ENCODE measurements at places on chromosomes 2 and 18.

DNA sequence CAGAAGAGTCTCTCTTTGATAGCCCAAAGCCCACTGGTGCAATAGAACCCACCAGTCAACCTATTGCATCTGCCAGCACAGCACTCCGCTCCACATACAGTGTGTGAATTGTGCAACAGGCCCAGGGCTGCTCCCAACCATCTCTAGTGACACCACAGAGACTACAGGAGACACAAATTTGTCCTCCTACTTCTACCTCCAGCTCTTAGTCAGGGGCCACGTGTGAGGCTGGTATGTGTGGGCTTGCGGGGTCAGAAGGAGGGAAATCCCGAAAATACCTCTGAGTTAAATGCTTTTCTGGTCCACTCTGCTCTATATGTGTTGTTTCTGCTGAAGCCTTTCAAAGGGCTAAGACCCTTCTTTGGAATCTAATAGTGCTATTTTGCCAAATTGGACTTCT lies 18.0 kb downstream of the DGUOK start:
- no peak for DNase-seq

DNA sequence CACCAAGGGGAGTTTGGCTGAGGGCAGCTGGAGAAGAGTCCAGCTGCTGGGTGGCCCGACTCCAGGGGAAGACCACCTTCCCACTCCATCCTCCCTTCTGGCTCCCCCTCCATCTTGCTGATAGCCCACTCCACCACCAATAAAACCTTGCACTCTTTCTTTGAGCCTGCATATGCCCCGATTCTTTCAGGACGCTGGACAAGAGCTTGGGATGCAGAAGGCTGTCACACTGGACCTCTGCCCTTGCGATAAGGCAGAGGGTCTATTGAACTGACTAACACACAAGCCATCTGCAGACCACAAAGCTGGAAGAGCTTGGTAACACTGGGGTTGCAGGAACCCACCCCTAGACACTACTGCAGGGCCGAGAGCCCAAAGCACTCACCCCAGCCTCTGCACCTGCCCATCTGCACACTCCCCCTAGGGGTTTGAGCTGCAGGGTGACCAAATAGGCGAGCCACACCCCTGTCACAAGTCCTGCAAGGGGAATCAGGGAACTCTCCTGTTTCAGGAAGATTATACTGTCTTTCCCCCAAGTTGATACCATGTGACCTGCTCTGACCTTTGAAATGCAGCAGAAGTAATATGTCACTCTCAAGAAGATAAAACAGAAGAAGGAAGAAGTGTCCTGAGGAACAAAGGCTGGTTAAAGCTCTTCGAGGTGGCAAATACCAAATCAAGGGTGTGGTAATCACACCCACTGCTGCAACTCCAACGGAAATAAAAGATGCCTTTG lies 70.5 kb downstream of the SMAD4 start:
- no peak for DNase-seq

GRCh38 chr18:25327584-25327983 lies 24.4 kb downstream of the ZNF521 start:
- no peak for DNase-seq

DNA sequence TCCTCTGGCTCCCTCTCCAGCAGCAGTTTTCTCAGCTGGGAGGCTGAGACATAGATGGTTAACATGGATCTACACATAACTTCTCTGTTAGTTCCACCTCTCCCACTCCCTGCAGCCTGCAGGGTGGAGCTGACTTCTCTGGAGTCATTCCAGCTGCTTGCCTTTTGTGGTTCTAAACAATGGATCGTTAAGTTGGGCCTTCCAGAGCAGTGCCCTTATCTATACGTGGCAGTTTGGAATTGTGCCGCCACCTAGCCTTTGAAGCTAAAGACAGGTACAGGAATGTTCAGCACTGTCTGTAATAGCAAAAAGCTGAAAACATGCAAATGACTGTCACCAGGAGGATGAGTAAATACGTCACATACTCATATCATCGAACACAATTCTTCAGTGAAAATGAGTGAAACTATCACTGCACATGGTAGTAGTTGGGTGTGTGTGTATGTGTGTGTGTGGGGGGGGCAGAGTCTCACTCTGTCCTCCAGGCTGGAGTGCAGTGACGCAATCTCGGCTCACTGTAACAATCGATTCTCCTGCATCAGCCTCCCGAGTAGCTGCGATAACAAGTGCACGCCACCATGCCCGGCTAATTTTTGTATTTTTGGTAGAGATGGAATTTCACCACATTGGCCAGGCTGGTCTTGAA lies 50.3 kb downstream of the SH2D6 start:
- DNase-seq, result no peak

DNA sequence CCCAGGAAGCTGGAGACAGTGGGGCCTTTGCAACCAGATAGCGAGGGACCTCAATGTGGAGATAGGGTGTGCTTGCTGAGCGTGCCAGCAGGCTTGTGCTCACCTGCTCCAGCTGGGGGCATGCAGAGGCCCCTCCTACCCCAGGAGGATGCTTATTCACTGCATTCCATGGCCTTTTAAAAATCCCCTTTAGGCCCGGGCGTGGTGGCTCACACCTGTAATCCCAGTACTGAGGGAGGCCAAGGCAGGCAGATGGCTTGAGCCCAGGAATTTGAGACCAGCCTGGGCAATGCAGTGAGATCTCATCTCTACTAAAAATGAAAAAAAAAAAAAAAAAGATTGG lies 54.5 kb downstream of the ODC1 start:
- no peak for DNase-seq

GRCh38 chr18:75742516-75742915 lies 315.0 kb upstream of the SMIM21 start:
- no peak for DNase-seq

DNA sequence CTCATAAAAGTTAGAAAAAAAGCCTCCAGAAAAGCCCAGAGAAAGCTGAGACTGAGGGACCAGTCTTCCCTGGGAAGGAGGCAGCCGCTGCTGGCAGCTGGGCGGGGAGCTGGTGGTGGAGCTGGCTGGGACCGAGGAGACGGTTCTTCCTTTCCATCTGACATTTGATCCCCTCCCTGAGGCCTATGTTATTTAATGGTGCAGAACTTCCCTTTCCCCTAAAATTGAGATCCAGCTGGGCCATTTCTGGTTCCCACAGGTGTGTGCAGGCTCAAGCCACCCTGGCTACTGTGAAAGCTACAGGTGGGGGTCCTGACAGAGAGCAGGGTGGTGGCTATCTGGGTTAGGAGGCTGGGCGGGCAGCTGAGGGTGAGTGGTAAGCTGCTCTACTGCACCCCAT lies 81.5 kb upstream of the FZD7 start:
- no peak for DNase-seq

GRCh38 chr2:130837811-130838565 lies 1.3 kb downstream of the ARHGEF4 start:
- DNase-seq, result no peak

DNA sequence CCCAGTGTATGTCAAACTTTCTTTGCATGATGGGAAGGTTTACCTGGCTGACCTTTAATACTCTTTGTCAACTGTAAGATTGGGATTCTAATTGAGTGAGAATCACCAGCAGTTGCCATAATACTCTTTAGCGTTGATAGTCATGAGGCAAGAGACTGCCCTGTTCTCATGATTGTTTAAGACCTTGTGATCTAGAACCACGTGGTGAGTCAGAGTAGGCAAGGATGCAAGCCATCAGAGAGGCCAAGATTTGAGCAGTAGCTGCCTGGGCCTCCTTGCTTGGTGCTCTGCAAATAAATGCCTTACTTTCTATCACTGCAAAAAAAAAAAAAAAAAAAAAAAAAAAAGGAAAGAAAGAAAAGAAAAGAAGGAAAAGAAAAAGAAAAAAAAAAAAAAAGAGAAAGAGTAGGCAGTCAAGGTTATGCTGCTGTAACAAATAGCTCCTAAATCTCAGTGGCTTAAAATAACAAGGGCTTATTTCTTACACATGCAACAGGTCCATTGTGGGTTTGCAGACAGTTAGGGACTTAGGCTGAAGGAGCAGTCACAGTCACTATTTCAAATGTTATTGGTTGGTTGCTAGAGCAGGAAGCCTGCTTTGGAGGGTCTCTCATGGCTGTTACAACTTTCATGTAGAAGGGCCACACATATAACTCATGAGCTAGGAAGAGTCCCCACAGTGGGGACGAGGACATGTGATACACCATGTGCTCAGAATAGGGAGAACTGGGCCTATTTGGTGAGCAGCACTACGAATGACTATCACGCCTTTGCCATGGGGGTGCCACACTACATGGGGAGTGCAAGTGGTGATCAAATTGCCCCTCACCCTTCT lies 21.7 kb downstream of the IL1R2 start:
- DNase-seq, result no peak

- DNase-seq, result no peak
Measured at GRCh38 chr2:169415233-169415748, 53.0 kb upstream of the LRP2 start.

DNA sequence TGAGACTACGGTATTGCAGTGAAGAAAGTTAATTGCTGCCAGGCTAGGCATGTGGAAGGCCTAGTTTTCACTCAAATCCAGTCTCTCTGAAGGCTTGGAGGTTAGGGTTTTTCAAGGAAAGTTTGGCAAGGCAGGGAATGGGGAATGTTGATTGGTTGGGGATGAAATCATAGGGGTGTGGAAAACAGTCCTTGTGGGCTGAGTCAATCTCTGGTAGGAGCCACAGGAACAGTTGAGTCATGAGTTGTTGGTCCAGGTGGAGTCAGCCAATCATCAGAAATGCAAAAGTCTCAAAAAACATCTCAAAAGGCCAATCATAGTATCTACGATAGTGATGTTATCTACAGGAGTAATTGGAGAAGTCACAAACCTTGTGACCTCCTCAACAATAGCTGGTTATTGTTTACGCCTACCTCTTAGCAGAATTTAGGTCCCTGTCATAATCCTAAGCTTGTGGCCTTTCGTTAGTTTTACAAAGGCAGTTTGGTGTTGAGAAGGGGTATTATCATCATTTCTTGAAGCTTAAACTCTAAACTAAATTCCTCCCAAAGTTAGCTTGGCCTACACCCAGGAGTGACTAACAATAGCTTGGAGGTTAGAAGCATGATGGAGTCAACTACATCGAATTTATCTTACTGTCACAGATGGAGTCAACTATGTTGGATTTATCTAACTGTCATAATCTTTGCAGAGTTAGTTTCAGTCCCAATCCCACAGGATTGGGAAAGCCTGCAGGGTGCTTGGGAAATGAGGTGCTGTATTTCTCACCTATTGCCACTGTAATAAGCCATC lies 33.7 kb upstream of the APCDD1 start:
- no peak for DNase-seq

DNA sequence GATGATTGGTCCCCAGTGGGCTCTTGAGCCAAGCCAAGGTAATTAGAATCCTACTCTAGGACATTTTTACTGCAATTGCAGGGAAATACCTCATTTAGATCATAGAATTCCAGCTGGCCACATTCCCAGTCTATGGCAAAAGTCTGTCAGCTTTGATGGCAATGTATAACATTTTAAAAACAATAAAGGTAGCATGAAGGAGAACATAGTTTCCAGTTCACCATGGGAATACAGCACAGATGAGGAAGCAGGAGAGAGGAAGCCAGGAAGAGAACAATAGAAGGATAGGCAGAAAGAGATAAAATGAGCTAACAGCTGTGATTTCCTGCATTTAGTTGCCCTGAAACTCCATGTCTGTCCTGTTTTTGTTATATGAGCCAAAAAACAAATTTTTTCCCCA lies 897.3 kb upstream of the DDX18 start:
- no peak for DNase-seq

DNA sequence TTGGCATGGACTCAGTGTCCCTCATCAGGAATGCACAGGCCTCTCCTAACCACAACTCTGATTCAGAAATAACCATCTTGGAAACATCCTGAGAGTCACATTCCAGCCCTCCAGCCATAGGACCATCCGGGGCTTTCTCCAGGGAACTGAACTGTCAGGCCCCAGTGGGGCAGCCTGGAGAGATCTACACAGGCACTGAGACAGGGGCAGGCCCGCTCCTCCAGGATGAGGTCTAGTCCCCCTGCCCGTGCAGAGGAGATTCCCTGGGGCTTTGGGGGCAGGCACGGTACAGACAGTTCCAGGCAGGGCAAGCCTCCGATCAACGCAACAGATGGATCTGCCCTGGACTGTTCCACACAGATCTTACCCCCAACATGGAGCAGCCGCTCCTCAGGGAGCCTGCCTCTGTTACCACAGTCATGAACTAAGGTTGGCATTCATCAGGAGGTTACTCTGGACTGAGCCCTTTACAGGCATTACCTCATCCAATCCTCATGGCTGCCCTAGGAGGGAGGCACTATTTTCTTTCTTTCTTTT lies 12.0 kb downstream of the KCNK3 start:
- DNase-seq, result no peak

- no peak for DNase-seq
Measured at GRCh38 chr2:163191372-163191771, 352.8 kb upstream of the KCNH7 start.

DNA sequence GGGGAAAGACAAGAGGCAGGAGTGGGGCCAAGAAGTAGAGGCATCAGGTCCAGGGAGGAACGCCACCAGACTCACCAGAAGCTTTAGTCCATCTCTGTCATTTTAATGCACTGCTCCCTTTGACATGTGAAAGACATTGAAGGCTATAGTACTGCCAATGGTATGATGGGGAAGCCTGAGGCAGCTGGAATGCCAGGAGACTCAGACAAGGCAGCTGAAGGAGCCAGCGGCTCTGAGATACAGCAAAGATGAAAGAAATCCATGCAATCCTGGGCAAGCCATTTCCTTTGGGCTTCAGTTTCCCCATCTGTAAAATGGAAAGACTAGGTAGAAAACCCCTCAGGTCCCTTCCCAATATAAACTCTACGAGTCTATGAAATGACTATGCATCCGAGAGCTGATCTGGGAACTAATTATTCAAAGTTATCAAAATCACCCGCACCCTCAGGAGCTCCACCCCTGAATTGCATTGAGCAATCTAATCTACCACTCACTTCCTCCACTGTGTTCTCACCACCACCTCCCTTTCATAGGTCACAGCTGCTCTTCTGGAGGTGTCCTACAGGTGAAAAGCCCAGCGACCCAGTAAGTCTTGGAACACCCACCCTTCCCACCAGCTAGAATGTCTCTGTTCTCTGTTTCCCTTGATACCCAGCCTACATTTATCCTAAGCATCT lies 3.1 kb downstream of the CXCR2 start:
- DNase-seq, result no peak

DNA sequence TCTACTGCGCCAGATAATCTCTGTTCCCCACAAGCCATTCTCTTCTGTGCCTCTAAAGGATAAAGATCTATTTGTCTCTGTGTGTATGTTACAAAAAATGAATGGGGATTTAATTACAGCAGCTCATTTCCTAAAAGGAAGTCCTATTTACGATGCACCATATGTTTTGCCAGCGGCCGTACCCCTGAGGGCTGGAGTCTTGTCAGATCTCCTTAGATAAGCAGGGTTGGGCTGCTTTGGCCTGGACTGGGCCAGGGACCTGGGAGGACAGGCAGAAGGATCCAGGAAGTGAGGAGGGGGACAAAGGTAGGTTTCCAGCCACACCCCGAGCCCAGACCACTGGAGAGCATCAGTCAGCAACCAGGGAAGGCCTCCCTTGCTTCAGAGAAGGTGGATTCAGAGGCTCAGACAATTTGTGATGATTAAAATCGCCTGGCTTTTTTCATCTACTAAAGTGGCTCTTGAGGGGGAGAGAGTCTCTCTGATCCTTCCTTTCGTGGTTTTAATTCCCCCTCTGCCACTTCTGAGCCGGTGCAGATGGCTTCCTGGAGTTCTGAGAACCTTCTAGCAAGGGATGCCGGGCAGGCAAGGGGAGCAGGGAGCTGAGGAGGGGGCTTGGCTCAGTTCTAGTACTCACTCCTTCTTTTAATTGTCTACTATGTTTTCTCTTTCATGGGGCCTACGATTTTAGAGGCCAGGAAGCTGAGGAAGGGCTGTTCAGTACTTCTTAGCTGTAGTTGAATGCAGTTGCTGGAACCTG lies 42.1 kb downstream of the MYCN start:
- DNase-seq, result no peak

GRCh38 chr18:23953984-23954383 lies 60.6 kb upstream of the TTC39C start:
- DNase-seq, result no peak

- no peak for DNase-seq
Measured at GRCh38 chr18:33576999-33577646, 896 bp upstream of the ASXL3 start.
